ENCODE measurements at places on chromosomes 11 and 22.

GRCh38 chr11:110286298-110287040, 9.9 kb downstream of the RDX start:
- no peak for DNase-seq

DNA sequence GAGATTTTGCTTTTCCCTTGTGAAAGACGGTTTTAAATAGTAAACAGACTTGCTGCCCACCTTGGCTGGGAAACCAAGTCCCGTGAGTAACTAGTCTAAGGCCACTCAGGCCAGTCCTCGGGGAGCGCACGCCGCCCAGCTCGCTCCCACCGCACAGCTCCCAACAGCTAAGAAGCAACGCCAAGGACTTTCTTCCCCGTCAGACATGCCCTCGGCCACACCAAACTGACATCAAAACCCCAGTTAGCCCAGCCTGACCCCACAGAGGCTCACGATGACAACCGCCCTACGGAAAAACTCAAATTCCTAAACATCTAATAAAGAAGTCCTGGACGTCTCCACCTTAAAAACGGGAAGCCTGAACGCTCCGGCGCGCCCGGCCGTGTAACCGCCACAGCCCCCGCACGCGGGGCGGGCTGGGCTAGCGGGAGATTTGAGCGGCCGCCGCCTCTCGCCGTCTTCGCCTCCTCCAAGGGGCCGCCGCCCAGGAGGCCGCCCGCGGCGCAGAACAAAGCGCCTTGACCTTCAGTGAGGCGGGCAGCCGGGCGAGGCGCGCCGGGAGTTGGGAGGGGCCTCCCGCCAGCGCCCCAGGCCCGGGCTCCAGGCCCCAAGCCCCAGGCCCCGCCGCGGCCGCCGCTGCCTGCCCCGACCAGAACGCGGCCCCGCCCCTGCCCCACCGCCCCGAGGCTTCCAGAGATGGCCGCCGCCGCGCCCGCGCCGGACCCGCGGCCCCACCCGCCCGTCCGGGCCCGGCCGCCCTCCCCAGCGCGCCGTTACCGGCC, 486 bp downstream of the NAP1L4 start:
- no peak for DNase-seq

GRCh38 chr11:17735818-17736578, 1.4 kb downstream of the KCNC1 start:
- no peak for DNase-seq

- DNase-seq = no peak
Observed at GRCh38 chr11:75149766-75150465, 991 bp upstream of the SLCO2B1 start.

- DNase-seq = no peak
Observed at GRCh38 chr11:7667460-7667859, 5.8 kb downstream of the CYB5R2 start.

- DNase-seq = no peak
Observed at GRCh38 chr11:42960521-42961088, 351.2 kb upstream of the API5 start.

GRCh38 chr22:30628491-30628890, 7.1 kb upstream of the SLC35E4 start:
- DNase-seq = no peak

Measured in activated CD4-positive, CD25-positive, alpha-beta regulatory T cell treated with anti-CD3 and anti-CD28 coated beads, Interleukin-2, amount 50 U/mL, for 16 hours (primary cell).